ENCODE measurements at places on chromosomes 4 and X.

DNA sequence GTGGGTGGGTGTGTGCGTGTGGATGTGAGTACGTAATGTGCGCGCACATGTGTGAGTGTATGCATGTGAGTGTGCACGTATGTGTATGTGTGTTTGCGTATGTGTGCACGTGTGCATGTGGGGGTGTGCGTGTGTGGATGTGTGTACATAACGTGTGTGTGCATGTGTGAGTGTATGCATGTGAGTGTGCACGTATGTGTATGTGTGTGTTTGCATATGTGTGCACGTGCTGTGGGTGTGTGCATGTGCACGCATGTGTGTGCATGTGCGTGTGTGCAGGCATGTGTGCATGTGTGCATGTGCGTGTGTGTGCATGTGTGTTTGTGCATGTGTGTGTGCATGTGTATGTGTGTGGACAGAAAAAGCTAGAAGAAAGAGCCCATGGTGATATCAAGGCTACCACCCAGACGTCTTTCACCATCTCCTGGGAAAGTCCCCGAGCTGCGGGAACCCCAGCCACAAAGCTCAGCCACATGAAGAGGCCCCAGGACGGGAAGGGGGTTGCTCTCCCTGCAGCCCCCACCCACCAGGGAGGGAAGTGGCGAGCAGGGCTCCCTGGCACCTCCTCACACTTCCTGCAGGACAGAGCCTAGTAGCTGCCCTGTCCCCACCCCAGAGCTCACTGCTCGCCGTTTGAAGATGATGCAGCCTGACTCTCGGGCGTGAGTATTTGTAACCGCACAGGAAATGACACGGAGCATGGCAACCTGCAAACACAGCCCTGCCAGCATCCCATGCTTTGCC lies 108.3 kb downstream of the DCTD start:
- no peak for DNase-seq

DNA sequence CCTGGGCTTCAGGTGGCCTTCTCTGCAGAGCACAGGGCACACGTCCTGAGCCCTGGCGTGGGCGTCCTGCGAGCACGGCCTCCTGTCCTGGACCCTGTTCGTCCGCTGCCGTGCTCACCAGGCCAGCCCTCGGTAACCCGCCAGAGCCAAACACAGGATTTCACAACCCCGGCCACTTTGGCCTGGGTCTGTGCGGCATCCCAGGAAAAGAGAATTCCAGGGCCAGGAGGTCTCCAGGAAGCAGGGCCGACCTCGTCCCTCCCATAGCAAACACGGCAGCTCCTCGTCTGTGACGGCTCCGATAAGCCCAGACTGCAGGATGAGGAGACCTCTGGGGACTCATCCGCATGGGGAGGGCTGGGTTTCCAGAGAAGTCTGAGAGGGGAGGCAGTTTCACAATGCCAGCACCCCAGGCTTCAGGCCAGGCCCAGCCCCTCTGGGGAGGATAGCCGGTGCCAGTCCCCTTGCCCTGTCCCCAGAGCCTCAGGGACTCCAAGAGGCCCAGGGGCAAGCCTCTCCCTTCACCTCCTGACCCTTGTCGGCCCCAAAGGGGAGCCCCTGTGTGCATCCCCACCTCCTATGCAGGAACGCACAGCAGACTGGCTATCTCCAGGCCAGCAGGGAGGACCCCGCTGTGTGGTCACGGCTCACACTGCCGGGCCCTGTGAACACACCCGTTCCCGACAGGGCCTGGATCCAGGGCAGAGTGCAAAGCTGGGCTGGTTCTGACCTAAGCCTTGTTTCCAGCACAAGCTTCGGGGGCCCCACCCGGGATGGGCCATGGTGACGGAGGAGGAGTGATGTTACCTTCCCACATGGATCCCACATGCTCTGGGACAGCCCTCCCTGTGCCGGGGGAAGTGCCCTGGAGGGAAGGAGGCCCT lies 22.3 kb upstream of the HTRA3 start:
- DNase-seq, result no peak

DNA sequence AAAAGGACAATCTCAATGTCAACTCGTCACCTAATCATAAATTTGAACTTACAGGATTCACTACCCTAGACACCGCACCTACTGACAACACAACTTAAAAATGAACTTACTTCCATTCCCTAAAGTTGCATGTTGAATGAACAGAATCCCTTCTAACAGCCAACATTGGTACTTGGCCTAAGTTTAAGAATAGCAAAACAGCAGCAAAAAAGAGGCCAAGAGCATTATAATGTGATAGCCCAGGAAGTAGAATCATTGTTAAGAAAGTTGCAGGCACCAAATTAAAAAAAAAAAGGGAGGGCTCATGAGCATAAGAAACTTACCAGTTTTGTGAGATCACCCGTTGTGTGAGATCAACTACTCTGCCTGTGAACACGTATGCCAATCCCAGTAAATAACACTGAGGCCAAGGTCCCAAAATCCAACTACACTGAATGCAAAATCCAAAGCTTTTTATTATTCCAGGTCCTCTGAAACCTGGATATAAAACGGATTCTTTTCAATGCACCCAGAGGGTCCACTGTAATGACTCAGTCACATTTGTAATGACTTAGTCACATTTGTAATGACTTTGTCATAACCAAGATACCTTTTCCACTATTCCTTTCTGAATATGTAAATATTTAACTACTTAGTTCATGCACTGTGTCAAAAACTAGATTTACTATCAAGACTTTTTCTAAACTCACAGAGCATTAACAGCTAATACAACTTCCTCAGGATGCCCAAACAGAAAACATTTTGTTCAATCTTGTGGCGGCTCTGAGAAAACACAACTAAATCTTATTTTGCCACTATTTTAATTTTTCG lies 6.8 kb downstream of the HNRNPDL start:
- no peak for DNase-seq

- no peak for DNase-seq
These were observed 1023.3 kb upstream of the TENM3 start for GRCh38 chr4:181219783-181220416.

DNA sequence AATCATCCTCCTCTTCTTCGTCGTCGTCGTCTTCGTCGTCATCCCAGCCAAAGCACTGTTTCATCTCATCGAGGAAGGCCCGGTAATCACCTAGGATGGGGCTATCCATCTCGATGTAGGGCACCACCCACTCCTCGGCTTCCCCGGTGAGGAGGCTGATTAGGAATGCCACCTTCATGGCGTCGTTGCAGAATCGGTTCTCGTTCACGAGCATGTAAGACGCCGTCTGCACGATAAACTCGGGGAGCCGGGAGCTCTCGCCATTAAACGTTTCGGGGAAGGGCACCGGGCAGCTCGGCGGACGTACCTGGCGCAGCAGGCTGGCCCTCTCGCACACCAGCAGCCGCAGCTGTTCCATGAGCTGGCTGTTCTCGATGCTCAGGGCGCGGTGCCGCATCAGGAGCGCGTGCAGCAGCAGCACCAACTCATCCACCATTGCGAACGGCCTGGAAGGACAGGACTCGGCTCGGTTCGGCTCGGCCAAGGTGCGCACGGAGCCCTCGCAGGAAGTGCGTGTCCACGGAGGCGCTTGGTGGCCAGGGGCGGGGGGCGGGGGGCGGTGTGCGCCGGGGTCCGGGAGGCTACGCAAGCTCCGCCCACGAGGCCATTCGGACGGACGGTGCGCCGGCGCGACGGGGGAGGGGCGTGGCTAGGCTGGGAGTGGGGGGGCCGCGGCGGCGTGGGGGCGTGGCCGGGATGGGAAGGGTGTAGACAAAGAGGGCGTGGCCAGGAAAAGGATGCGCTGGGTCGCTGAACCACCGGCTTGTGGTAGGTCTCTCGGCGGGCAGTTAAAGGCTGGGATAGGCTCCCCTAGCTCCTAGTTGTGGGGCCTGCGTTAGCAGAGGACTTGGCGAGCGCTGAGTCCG lies at the start of gene LDOC1:
Gene LDOC1, minus strand, starts transcription at position 544 of the 866 bp plus-strand sequence. Its CDS starts 108 bp downstream, at position 436.
- peak; percentile 73 for DNase-seq

DNA sequence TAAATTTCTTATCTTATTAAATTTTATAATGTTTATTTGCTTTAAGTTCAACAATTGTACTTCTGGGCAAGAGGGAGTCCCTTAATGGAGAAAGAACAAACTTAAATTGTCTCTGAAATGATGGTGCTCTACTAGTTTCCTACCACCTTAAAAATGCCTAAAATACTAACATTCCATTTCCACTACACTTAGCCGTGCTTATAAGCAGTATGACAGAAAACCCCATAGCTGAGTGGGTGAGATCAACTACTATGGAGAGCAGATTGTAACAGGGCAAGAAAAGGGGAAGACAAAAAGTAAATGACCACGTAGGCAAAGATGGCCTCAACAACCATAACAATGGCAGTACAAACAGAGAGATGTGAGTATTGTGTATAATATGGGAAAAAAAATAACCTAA lies 35.0 kb downstream of the RFC1 start:
- DNase-seq, result no peak

GRCh38 chr4:14716691-14717090 lies 285.6 kb upstream of the CPEB2 start:
- no peak for DNase-seq

DNA sequence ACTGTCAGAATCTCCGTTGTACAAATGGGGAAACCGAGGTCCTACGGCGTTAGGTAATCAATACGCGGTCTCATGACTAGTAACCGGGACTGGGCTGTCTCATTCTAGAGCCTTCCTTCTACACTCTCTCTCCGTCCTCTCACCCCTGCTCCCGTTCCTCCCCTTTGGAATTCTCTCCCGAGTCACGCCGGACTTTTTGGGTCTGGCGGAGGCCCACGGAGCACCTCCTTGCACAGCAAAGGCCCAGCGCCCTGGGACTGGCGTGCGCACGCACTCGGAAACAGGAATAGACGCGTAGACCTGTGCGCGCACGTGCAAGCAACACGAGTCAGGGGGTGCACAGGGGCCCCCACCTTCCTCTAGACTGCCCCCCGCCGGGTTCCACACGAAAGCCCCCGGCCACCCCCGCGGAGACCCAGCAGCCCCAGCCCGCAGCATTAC lies 361 bp downstream of the QDPR start:
- DNase-seq, result no peak

DNA sequence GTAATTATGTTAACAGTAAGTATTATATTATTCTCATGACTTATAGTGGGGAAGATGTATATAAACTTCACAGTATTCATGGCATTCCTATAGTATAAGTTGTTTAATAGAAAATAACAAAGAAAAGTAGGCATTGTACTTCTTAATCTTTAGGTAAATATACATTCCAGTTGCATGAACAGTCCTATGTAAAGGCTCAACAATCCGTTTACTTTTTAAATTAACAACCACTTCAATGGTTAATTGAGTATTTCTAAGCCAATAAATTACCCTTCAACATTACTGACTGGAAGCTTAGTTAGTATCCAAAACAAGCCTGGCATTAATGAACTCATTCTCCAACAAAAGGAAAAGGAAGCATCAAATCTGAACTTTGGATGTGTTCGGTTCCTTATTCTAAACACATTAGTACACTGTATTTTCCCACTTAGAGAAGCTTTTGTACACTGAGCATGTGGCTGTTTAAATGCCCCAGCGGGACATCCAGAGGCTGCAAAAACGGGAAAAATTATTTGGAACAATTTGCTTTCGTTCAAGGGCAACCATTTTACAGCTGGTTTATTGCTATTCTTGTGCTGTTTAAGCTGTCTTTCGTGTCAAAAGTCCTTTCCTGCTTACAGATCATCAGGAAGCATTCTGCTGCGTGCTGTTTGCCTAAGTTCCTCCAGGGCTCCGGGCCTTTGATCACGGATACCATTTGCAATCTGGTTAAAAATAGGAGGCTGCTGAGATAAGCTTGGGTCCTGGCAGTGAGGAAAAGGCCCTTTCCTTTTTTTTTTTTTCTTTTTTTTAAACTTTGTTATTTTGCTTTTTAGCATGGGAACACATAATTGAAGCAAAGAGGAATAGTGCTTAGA lies 460.3 kb downstream of the SPRY1 start:
- no peak for DNase-seq

GRCh38 chrX:153774576-153775292 lies 6.1 kb upstream of the SRPK3 start:
- DNase-seq, result no peak

Measured in activated T-helper 9 cell treated with anti-CD3 and anti-CD28 coated beads, Interleukin-2, amount 50 U/mL, for 16 hours (primary cell).